ENCODE measurements at places on chromosomes 11 and 22.

DNA sequence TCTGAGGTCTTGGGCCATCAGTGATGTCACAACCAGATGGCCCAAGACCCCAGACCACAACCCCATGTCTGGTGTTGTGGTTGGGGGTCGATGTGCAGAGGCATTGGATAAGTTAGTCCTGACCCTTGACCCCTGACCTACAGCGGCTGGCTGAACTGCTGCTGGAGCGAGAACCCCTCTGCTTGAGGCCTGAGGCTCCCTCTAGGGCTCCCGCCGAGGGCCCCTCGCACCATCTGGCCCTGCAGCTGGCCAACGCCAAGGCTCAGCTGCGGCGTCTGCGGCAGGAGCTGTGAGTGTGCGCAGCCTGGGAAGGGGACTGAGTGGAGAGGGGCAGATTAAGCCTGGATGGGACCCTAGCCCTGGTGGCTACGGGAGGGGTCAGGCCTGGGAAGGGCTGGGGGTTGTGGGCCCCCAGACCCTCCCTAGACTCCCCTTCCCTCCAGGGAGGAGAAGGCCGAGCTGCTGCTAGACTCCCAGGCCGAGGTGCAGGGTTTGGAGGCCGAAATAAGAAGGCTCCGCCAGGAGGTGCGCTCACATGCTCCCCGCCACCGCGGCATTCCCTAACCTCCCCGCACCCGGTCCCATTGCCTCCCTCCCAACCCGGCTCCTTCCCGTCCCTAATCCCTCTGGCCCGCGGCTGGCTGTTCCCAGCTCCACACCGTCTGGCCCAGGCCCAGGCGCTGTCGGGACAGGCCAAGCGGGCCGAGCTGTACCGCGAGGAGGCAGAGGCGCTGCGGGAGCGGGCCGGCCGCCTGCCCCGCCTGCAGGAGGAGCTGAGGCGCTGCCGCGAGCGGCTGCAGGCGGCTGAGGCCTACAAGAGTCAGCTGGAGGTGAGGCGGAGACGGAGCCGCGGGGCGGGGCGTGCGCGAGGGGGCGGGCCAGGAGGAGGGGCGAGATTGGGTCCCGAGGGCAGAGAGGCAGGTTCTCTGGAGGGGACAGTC lies 2.1 kb downstream of the CCDC88B start:
- peak; percentile 98 for DNase-seq

DNA sequence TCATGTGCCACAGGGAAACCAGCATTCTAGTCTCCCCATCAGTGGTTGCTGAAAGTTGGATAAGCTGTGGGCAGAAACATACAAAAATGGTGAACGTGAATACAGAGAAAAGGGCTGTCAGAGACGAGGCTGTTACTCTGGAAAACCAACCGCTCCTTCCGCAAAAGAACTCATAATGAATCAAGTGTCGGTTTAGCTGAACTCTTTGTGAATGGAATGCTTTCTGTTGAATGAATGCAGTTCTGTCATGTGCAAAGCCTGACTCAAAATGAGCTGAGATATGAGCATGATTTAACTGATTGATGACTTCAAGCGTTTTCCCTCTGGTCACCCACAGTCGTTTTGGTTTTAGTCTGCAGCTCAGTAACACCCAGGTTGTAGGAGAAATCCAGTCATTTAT lies 298.3 kb downstream of the ETS1 start:
- peak; percentile 83 for DNase-seq

DNA sequence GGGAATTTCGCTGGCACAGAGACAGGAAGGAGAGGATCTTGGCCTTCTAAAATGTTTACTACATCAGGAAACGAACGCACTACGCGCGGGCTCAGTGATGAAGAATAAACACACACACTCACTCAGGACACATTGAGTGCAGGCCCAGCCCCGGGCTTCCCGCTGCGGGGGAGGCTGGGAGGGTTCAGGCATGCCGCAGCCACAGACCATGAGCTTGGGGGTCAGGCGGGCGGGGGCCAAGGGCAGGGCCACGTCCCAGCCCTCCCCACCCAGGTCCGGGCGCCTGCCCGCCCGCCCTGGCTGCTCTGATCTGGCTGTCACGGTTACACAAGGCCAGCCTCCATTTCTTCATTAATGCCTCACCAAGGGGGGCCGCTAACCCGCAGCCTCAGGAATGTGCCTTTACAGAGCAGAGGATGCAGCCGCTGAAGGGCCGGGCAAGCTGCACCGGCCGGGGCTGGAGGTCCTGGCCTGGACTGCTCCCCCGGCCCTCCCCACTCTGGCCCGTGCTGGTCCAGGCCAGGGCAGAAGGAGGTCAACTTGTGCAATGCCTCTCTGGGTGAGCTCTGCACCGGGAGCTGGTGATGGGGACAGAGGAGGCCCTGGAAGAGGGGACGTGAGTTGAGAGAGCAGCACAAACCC lies 41.7 kb downstream of the IGF2 start:
- no peak for DNase-seq

- DNase-seq, result no peak
These were observed 752.7 kb downstream of the METTL15 start for GRCh38 chr11:28860893-28861292.

GRCh38 chr11:27329867-27330632 lies 33.0 kb downstream of the CCDC34 start:
- DNase-seq, result no peak
